ENCODE measurements at places on chromosomes 2 and 18.

GRCh38 chr2:100620481-100620880 lies 57.7 kb downstream of the PDCL3 start:
- no peak for DNase-seq

DNA sequence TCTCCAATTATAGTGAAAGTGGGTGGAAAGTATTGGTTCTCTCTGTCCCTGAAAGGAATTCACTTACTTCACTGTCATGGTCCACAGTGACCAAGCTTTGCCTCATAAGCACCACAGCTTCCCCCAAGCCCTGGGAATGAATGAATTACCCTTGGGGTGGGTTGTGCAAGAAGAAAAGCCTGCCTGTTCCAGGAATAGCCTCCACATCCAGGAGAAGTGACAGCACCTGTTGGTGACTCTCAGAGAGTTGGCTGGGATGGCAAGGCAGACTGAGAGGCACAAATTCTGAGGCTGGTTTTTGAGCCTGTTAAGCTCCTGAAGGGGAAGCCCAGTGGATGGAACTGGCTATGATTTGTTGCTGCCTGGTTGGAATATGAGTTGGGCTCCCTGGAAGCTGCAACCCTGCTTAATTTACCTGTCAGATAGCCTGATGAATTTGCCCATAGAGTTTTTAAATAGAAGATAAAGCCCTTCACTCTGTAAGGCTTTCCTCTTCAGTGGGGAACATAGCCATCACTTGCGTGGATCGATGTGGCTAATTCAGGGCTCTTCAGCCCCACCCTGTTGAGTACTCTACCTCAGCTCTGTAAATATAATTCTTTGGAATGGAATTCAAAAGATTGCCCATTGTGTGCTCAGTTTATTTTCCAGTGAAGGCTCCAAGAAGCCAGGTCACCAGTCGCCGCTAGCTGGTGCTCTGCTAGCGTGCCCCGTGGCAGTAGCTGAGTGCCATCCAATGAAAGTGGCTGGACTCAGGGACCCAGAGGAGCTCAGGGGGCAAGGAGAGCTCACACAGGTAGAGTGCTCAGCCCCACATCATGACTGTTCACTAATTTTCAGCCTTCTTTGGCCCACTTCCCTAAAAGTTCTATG lies 479.3 kb downstream of the IRS1 start:
- DNase-seq = no peak

- no peak for DNase-seq
Measured at GRCh38 chr2:168156661-168157060, 90.7 kb downstream of the STK39 start.

DNA sequence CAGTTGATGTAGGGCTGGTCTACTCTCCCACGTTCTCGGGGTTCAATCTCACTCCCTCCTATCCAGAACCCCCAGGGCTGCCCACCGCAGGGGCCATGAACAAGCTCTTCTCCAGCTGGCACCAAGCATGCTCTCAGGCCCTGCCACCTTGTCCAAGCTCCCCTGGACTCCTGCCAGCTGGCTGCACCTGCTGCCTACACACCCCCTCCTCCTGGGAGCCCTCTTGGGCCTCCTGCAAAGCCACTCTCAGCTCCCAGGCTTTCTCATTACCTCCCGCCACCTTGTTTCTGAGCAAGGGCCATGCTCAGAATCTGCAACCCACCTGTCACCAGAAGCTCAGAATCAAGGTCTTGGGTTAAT lies 56.0 kb downstream of the HDAC4 start:
- no peak for DNase-seq

DNA sequence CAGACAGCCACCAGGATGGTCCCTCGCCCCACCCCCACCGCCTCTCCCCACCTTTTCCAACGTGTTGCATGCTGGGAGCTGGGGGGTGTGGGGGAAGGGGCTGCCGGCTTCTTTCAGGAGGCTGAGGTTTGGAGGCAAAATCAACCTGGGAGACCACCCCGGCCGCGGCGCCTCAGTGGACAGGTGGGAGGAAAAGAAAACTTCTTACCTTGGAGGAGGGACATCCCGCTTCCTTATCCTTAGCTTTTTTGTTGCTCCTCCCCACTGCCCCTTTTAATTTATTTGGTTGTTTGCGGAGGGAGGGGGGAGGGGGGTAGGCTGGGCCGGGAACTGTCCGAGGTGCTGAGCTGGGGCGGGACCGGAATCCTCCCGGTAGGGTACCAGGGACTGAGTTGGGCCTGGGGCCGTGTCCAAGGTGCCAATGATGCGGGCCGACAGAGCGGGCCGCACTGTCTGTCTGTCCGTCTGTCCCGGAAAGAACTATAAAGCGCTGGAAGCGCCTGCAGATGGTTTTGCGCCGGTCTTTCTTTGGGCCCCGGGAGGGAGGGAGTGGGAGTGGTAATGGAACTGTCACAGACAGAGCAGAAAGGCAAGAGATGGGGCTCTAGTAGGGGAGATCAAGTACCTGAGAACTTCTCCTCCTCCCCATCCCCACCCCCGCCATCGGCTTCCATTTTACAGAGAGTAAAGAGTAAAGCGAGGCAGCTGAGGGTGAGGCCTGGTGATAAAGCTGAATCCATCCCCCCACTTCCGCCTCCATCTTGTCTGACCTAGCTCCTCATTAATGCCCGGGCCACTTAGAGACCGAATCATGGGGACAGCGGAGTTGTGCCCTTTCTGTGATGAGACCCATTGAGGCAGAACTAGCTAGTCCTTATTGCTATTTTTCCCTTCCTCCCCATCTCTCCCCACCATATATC lies 2.4 kb downstream of the CDK5R2 start:
- DNase-seq = no peak

GRCh38 chr2:80073134-80073561 lies 231.4 kb downstream of the LRRTM1 start:
- peak; percentile 77 for DNase-seq

GRCh38 chr2:105489168-105489878 lies 90.5 kb upstream of the FHL2 start:
- DNase-seq = no peak

DNA sequence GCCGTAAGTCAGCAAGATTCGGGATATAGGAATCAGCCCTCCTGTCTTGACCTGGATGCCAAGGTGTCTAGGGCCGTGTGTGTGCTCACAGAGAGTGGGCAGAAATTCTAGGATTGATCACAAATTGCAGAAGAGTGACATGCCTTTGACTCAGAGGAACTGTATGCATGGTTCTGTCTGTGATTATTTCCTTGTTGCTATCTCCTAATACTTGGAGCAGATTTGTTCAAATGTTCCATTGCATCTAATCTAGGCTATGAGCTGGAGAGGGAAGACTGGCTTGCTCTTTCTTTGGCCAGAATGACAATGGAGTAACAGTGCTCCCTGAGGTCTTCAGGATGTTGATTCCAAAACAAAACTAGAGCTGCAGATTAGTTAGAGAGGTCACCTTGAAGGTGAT lies 115.0 kb downstream of the EN1 start:
- no peak for DNase-seq

DNA sequence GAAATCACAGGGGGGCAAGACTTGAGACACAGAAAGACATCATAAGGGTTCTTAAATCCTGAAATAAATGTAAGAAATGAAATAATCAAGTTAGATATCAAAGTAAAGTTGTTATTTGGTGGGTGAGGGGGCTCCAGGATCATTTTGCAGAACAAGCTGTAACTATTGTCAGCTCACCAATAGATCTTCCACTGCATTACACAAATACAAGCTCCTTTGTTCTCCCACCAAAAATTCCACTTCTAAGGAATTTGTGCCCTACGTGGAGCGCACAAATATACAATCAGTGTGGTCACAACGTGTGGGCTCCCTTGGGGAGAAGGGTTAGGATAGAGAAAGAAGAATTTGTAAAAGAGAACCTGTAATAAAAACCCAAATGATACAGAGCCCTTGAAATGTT lies 19.2 kb upstream of the GALNT5 start:
- no peak for DNase-seq

- no peak for DNase-seq
Measured at GRCh38 chr2:178947006-178947405, 102.9 kb downstream of the CCDC141 start.

- DNase-seq = no peak
Measured at GRCh38 chr18:51952844-51953243, 387.2 kb upstream of the DCC start.

- DNase-seq = no peak
Measured at GRCh38 chr2:85813211-85813981, 59.6 kb downstream of the ATOH8 start.

DNA sequence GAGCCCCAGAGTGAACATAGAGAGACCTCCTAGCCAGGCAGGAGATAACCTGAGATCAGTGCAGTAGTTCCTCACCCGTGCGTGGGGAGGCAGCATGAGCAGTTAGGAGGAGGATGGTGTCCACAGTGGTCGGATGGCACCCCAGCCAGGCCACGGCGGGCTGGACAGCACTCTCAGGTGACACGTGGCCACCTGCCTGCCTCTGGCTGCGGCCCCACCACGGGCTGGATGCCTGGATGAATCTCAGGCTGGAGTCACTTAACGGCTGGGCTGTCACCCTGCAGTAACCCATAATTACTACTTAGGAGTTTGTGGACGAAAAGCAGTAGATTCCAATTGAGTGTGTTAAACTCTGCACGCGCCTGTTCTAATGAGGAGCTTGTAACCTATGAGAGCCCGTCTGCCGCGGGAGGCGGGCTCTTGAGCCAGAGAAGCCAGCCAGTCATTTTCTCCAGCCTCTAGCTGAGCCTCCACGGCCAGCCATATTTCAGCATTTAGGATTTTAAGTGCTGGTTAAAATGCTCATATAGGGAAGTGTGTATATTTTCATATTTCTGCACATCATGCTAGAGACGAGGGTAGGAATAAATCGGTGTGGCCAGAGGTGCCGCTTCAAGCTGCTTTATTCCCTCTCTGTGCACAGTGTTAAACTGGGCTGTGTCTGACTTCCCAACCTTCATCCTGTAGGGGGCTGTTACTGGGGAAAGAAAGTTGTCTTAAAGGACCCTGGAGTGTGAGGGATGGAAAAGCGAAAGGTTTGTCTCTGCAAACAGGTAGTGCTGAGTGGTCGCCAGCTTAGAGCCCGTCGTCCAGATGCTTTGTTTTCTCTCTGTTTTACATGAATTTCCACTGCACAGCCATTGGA lies 144.0 kb downstream of the GLI2 start:
- DNase-seq = no peak

DNA sequence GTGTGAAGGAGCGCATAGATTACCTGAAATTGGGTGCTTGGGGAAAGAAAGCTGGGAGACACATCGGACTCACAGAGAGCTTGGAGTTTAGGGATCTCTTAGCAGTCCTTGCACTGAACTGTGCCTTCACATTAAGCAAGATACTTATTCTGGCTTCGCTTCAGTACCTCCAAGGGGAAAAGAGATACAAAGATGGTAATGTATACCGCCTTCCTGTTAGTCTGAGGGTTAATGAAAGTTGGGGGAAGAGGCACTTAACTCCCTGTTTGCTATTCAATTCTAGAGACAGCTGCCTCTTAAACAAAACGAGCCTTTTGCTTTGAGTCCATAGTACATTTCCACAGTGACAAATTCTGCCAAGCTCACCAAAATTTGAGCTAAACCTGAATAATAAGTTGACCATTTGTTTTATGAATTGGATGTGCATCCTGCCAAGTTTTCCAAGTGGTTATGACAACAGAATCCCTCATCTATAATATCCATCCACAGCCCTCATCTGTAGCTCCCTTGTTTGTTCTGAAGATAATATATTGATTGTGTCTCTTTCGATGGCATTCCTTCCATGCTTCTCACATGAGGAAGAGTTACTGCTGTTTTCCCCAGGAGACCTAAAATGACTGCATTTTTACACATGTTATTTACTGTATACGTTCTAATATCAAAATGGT lies 287.1 kb upstream of the ATP5MC3 start:
- peak; percentile 7 for DNase-seq

GRCh38 chr18:70985948-70986347 lies 697.1 kb downstream of the SOCS6 start:
- no peak for DNase-seq

DNA sequence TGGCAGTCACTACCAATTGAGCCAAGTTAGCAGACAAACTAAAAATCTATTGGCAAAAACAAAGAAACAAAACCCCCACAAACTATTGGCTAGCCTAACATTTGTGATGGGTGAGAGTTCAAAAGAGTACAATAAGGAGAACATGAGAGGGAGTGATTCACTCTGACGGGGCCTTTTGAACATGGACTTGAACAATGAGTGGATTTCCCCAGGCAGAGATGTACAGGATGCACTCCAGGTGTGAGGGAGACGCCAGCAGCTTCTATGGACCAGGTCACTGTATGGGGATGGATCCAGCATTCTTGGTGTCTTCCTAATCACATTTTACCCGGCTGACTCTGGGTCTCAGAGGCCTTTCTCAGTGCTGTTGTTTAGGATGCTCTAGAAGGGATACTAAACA lies 167.5 kb upstream of the SMAD2 start:
- DNase-seq = no peak

GRCh38 chr2:122530814-122531213 lies 775.4 kb downstream of the TSN start:
- DNase-seq = no peak

GRCh38 chr2:96264656-96265348 lies 995 bp downstream of the TMEM127 start:
- DNase-seq = no peak

DNA sequence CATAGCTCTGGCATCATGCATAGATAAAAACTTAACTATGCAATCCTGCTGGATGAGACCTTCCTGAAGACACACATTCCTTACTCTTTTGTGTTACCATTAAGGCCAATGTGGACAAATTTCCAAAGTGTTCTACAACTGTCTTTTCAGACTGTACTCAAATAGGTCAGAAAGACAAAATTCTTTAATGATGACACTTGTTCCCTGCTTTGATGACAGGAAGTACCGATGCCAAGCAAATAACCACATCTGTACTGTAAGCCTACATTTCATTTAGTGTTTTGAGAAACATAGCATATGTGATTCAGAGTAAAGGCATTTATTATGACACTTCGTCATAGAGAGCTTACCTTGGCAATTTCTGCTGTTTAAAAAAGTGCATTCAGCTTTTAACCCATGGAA lies 55.0 kb downstream of the PMAIP1 start:
- DNase-seq = no peak

GRCh38 chr2:120693121-120693520 lies 42.5 kb upstream of the GLI2 start:
- no peak for DNase-seq

DNA sequence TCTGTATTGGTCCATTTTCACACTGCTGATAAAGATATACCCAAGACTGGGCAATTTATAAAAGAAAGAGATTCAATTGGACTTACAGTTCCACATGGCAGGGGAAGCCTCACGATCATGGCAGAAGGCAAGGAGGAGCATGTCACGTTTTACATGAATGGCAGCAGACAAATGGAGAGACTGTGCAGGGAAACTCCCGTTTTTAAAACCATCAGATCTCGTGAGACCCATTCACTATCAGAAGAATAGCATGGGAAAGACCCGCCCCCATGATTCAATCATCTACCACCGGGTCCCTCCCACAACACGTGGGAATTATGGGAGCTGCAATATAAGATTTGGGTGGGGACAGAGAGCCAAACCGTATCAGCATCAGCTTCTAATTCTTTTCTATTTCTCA lies 217.0 kb downstream of the ANAPC1 start:
- no peak for DNase-seq

GRCh38 chr2:164368896-164369295 lies 252.4 kb downstream of the GRB14 start:
- DNase-seq = no peak
